Stimulated activated CD4-positive, alpha-beta T cell treated with anti-CD3 and anti-CD28 coated beads, Interleukin-1b, Interleukin-23, amount 100 ng/mL, for 1 hour (primary cell): ENCODE measurements at places on chromosomes 12 and 14.

- no peak for DNase-seq
Measured at GRCh38 chr12:113658006-113658655, 186.5 kb upstream of the LHX5 start.

- DNase-seq: no peak
Measured at GRCh38 chr12:53930591-53931255, 7.9 kb upstream of the HOXC13 start.

DNA sequence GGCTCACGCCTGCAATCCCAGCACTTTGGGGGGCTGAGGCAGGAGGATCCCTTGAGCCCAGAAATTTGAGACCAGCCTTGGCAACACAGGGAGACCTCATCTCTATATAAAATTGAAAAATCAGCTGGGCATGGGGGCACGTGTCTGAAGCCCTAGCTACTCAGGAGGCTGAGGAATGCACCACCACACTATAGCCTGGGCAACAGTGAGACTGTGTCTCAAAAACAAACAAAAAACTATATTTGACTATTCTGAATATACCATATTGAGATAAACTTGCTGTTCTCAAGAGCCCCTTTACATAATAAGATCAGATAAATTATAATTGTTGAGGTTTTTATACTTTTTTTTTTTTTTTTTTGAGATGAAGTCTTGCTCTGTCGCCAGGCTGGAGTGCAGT, 44.9 kb upstream of the SRP54 start:
- DNase-seq: no peak

- no peak for DNase-seq
Measured at GRCh38 chr12:54371328-54372112, 7.2 kb upstream of the GPR84 start.

- DNase-seq: no peak
Measured at GRCh38 chr12:125243811-125244210, 178.6 kb downstream of the AACS start.
